IMR-90 (cell line): ENCODE measurements at places on chromosomes 6 and 20. TPM values are rescaled to one million over a fixed set of nuclear protein-coding genes. Genes with fewer than 3 reads are reported as not detected.

DNA sequence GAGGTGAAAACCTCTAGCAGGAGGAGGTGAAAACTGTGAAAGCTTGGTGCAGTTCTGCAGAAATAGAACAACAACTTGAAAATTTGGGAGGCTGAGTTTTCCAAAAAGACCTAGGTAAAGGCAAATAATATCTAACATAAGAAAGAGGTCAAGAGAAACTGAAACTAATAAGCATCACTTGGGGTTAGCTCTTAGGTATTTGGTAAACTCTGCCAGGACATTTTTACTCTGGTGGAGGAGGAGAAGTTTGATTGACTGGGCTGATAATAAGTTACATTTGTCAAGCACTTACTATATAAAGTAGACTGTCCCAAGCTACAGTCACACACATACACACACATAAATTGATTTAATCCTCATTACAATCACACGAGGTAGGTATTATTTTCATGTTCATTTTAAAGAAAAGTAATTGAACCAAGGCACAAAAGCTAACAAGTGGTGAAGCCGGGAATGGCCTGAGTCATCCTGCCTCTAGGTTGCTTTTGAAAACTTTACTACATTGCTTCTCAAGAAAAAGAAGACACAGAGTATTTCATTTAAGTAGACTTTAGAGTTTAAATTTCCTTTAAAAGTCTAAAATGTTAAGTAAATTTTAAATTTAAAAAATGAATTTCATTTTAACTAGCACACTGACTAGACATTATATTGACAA lies 275.5 kb downstream of the PTPRK start:
- DNase-seq, result peak; percentile 41

GRCh38 chr20:34311118-34312023 lies 8.2 kb upstream of the AHCY start:
- DNase-seq, result no peak

DNA sequence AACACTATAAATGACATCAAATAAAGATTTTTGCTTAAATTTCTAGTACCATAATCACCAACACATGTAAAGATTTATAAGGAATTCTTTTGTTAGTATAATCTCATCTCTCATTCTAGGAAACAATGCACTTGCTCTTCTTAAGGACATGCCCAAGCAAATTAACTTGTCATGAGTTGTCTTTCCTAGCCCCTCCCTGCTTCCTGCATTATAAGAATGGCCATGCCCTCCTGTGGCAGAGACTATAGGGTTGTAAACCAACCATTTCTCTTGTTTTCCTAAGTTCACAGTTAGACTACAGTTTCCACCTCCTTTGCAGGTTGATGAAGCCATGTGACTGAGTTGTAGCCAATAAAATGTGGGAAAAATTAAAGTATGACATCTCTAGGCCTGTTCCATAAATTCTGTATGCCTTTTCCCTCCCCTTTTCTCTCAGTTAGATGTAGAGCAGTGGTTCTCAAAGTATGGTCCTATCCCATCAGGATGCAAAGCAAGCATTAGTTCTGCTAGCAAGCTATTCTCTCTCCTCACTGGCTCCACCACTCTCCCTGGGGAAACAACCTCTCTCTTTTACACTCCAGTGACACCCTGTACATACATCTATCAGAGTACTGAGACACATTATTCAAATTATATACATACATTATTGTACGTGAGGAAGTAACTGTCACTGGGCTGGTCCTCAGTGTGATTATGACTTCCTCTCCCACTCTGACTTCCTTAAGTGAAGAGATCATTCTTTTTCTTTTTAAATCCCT lies 295.0 kb downstream of the PKHD1 start:
- DNase-seq, result no peak

The CPNE5 gene
- 0.07 and 0.10 TPM in 2 replicates for polyA plus RNA-seq

The PTCRA gene
- polyA plus RNA-seq, result not detected in 2 replicates

The DAAM2 gene
- polyA plus RNA-seq, result 11.2 and 11.9 TPM in 2 replicates

The PARD6B gene
- polyA plus RNA-seq, result 0.14 and 0.17 TPM in 2 replicates

DNA sequence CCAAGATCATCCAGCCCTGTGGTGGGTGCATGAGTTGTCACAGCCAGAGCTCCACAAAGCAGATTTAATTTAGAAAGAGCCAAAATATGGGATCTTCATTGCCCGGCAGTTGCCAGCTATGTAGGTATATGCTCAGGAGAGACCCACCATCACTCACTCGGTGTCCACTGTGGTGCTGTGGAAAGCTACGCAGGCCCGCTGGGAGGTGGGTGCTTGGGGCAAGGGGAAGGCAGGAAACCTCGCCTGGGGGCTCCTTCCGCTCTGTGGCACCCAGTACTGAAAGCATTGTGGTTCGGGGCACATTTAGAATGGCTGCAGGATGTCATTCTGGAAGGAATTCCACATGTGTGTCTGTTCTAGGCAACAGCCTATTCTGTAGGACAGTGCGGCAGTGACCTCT lies 259.9 kb downstream of the TAF4 start:
- DNase-seq, result no peak

DNA sequence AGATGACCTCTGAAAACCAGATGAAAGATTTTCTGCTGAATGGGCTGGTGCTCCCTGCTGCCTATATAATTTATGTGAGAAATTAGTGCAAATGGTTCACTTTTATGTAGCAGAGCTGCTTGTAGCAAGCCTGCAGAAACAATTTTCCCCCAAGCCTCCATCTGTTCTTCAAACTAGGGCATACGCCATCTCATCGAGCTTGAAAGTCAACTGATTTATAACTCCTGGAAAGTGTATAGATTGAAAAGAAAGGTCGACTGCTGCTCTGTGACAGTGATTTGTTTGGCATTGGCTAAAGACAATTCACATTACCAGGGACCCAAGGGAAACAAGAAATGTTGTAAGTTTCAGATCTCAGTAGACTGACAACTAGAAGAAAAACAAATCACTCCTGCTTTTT lies 93.3 kb downstream of the PACRG start:
- DNase-seq, result no peak

GRCh38 chr6:113352029-113352801 lies 504.9 kb upstream of the MARCKS start:
- DNase-seq, result peak; percentile 84

DNA sequence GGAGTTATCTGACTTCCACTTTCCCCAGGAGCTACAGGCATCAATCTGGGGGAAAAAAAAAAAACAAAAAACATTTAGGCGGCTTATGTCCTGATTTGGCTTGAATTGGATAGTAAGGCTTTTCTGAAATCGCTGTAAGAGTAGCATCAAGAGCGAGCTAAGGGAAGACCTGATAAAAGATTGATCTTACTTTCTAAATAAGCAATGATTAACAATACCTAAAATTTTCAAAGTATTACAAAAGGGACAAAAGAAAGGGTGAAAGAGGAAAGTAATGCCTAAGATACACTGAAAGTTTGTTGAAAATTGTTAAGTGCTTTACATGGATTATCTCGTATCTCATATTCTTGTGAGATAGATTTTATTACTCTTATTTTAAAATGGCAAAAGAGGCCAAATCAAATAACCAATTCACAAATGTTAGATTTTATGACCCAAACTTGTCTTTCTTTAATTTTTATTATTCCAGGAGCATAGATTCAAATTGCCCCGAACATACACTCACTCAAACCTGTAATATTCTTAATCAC lies 106.4 kb upstream of the PRSS16 start:
- DNase-seq, result no peak

The CLPSL2 gene
- polyA plus RNA-seq, result not detected in 2 replicates

GRCh38 chr6:69005199-69005598 lies 370.1 kb downstream of the ADGRB3 start:
- no peak for DNase-seq

DNA sequence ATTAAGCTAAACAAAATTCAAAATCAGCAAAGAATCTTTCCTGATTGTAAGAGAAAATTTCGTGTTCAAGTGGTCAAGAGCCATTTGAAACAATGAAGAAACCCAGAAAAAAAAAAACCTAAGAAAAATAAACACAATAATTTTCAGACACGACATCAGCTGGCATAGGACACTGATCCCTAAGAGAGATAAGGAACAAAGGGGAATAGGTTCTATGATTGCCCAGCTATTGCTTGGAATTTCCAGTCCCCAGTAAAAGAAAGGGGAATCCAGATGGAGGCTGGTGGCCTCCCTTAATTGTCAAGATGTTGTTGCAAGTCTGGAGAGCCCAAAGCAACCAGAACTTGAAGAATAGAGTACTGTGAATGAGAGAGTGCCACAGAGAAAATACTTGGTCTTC lies 48.5 kb downstream of the COL12A1 start:
- DNase-seq, result no peak

- no peak for DNase-seq
Measured at GRCh38 chr6:12974551-12974950, 258.0 kb downstream of the PHACTR1 start.

DNA sequence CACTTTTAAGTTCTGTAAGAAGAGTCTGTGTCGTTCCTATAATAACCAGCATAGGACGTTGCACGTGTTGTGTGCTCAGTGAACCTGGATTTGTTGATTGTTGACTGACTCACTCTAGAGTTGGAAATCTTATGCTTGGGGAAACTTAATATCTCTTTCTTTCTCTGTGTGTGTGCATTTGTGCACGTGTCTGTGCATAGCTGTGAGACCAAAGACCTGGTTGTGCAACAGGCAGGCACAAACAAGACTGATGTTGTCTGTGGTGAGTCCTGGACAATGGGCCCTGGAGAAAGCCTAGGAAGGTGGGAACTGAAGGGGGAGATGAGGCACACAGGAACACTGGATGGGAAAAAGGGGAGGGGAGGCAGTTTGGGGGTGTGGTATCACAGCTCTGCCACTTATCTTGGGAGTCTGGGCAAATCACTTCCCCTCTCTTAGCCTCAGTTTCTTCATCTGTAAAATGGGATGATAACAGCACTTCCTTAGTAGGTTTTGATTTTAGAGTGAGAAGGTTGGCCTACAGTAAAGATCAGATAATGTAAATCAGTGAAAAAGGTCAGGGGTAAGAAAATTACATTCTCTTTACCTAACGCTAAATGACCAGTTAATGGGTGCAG lies 8.4 kb downstream of the CD40 start:
- DNase-seq, result no peak

DNA sequence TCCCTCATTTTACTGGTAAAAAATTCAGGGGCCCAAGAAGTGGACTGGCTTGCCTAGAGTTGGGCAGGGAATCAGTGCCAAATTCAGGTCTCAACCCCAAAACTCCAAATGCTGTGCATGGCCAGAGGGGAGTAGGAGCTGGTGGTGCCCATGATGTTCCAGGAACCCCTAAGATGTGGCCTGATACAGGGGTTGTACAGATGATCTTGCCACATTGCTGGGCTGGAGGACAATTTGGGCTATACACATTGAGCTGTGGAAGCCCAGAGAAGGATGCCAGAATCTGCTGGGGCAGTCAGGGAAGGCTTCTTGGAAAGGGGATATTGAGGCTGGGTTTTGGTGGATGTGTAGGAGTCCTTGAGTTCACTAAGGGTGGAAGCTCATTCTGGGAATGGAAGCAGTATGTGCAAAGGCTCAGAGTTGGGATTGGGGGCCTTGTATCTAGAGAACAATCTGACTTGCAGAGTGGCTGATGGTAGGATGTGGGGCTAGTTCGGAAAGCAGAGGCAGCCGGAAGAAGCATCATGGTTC lies 38.0 kb upstream of the APCDD1L start:
- DNase-seq, result no peak

DNA sequence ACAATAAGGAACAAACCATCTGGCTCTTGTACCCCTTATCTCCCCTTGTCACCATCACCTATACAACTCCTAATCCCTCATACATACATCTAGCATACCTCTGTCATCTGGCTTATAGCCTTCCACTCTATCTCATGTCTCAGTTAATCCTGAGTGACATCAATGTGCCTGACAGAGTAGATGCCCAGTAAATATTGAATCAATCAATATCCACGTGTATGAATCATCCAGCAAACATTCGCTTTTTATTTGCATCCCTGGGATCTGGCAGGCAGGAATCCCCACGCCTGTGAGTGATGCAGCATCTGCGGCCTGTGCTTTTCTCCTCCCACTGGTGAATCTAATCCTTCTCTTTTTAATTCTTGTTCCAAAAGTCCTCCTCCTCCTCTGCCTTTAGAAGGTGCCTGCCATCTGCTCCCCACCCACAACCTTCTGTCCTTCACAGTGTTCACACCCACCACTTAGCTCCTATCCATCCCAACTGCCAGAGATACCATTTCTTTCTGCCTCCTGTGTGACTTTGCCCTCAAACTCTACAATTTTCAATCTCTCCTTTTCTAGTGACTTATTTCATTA lies 37.6 kb downstream of the ZNF391 start:
- no peak for DNase-seq

The KHDC1L gene
- polyA plus RNA-seq, result 0.22 and 0.68 TPM in 2 replicates

GRCh38 chr20:51462566-51463276 lies 79.8 kb downstream of the NFATC2 start:
- DNase-seq, result peak; percentile 80

The SLC22A16 gene
- not detected in 2 replicates for polyA plus RNA-seq

GRCh38 chr6:145384503-145384902 lies 350.8 kb downstream of the EPM2A start:
- no peak for DNase-seq

- DNase-seq, result no peak
Measured at GRCh38 chr6:125791820-125792165, 1.0 kb downstream of the NCOA7 start.

DNA sequence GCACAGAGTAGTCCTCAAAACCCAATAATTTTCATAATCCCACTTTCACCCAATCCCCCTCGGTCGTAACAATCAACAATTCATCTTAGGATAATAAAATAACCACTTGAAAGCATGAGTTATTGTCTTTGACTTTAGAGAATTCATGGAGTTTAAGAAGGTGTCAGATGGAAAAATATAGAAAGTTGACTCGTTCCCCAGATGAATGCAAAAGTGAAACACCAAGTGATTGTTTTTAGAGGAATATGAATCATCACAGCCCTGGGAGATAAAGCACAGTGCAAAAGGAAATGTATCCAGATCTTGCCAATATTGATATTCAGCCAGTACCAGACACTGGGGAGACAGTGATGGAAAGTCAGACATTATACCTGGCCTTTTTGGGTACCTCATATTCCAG lies 860.5 kb downstream of the DHX35 start:
- peak; percentile 42 for DNase-seq

GRCh38 chr20:10339609-10340008 lies 94.4 kb downstream of the MKKS start:
- no peak for DNase-seq

DNA sequence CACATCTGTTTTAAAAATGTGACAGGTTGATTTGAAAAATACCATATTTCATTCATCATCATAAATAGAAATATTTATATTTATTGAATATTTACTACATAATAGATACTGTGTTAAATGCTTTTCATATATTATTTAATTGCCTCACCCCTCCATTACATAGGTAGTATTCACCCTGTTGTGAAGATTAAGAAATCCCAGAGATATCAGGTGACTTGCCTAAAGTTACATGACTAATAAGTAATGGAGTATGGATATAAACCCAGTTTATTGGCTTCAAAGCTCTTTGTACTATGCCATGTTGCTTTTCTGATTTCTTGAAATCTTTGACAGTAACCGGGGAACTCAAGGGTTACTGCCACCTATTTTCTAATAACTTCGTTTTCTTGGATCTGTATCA lies 10.1 kb upstream of the TSPYL1 start:
- no peak for DNase-seq

The VSX1 gene
- not detected in 2 replicates for polyA plus RNA-seq

- DNase-seq, result peak; percentile 59
Measured at GRCh38 chr6:135521431-135521830, 23.9 kb upstream of the AHI1 start.

GRCh38 chr20:10077886-10078285 lies 43.1 kb downstream of the ANKEF1 start:
- DNase-seq, result no peak
